ENCODE measurements at places on chromosomes 16 and 17.

DNA sequence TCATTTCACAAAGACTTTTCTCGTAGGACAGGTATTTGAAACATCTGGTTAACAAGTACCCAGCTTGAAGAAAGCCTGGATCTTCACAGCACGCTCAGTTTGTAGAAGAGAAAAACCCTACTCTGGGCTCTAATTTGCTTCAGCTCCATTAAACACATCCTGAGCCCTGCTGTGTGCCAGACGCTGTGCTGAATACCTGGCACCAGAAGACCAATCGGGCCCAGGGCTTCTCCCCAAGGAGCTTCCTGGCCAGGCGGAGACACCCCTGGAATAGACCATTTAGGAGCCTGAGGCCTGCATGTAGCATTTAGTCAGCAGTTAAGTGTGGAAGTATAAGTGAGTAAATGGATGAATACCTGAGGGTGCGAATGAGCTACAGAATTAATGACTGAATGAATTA, 8.9 kb upstream of the ABAT start:
- no peak for DNase-seq

- no peak for DNase-seq
Measured at GRCh38 chr17:43615330-43616028, 46.2 kb downstream of the MEOX1 start.

GRCh38 chr16:16188827-16189226, 34.5 kb downstream of the ABCC6 start:
- no peak for DNase-seq

- DNase-seq, result no peak
Measured at GRCh38 chr17:2180768-2181167, 122.8 kb downstream of the SMG6 start.

- no peak for DNase-seq
Measured at GRCh38 chr16:4101421-4102219, 14.6 kb downstream of the ADCY9 start.

DNA sequence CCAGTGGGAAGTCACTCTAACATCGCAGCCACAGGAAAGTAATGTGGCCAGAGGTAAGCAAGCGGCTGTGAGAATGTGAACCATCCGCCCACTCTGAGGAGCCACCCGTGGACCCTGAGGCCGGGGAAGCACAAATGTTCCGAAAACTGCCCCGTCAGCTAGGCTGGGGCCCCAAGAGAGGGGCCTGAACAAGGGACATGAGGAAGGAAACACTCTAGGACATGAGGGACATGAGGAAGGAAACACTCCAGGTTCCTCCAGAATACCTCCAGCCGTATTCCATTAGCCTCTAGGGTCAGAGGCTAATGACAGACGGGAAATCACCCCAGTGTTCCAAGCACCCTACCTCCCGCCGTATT, 317 bp downstream of the TEFM start:
- peak; percentile 29 for DNase-seq

DNA sequence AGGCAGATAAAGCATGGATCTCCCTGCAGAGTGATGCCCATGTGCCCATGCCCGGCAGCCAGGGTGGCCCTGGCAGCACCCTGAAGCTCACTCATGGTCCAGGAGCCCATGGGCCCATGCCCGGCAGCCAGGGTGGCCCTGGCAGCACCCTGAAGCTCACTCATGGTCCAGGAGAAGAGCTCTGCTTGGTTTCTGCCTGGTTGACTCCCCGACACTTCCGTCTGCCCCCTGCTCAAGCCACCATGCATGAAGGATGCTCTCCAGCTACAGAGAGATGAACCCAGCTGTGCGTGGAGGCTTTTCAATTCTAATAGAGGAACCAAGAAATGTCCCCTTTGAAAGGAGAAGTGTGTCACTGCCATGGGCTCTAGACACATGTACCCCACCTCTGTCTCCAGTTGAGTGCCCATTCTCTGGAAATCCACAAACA, 8.7 kb downstream of the CCL17 start:
- no peak for DNase-seq

DNA sequence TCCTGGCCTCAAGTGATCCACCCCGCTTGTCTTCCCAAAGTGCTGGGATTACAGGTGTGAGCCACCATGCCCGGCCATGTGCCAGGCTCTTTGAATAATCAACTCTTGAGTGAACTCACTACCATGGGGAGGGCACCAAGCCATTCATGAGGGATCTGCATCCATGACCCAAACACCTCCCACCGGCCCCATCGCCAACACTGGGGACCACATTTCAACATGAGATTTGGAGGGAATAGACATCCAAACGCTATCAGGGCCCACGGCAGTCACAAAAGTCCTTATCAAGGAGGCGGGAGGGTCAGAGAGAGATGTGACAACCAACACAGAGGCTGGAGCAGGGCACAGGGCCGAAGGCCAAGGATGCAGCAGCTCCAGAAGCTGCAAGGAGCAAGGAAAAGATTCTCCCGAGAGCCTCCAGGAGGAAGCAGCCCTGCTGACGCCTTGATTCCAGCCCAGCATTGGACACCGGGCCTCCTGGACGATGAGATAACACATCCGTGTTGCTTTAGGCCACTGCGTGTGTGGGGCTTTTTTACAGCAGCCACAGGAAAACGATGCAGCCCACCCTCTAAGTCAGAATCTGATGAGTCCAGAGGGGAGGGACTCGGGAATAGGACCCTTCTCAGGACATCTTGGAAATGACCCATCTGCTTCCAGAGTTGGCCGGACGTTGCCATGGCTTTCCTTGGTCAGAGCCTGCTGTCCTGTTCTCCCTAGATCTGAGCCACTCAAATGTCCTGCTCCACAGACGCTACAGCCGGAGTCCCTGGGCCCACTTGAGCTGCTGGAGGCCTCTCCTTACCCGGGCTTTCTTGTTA, 47.3 kb upstream of the CMIP start:
- DNase-seq, result no peak

DNA sequence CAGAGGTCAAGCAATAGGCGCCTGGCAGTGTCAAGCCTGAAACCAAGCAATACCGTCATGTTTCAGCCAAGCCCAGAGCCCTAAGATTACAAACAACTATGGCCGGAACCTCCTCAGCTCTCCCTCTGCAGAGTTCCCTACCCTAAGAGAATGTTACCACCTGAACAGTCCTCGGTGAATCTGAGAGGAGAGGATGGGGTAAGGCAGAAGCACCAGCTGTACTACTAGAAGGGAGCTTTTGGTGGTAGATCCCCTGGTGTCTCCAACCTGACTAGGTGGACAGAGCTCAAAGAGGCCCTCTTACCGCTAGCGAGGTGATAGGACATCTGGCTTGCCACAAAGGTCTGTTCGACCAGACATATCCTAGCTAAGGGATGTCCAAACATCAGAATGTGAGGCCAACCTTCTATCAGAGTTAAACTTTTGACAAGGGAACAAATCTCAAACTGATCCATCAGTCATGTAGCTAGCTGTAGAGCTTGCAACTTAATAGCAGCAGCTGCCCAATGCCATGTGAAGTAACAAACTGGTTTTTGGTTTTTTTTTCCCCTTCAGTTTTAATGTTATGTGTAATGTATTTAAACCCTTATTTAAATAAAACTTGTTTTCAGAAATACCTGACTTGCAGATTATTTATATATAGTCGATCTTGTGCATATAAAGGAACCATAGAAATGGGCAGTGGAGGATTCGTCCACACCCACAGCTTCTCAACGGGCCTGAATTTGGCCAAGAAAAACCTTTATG, 2.5 kb downstream of the EIF1 start:
- no peak for DNase-seq

GRCh38 chr16:2205967-2206313, 686 bp downstream of the MLST8 start:
- DNase-seq, result no peak

DNA sequence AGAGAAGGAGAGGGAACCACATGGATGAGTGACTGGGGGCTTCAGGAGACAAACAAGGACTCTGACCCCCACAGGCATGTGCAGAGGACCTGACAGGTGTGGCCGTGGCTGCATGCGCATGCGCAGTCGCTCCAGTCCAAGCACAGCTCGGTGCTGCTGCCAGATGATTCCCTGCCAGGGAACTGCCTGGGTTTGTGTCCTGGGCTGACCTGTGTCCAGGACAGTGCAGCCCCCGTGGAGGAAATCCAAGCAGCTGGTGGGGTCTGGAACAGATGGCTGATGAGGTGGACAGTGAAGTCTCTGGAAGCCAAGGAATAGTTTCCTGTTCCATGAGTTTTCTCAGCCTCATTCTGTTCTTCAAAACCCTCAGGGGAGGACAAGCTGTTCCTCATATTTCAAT, 27.3 kb downstream of the LASP1 start:
- no peak for DNase-seq

- DNase-seq, result no peak
Measured at GRCh38 chr16:11484691-11485258, 101.9 kb downstream of the LITAF start.

DNA sequence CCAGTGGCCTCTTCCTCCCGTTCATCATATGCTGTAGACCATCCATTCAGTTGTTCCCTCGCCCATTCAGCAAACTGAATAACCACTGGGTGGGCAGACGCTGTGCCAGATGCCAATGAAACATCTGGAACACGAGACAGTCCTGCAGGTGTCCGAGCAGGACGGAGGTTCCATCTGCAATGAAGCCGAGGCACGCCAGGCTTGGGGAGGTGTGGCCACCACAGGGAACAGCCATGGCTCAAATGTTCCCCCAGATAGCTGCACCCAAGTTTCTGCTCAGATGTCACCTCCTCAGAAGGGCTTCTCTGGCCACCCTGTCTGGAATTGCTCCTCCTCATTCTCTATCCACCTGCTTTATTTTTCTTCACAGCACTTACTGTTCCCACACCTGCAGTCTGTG, 30.5 kb downstream of the UBE2O start:
- no peak for DNase-seq
